ENCODE measurements at places on chromosomes 1 and 21. TPM values are rescaled to one million over a fixed set of nuclear protein-coding genes. Genes with fewer than 3 reads are reported as not detected.

Gene F13B
- polyA plus RNA-seq, result not detected

- no peak for DNase-seq
These were observed 18.1 kb upstream of the PTTG1IP start for GRCh38 chr21:44891631-44892031.

GRCh38 chr1:56430141-56430839 lies 149.1 kb downstream of the PLPP3 start:
- DNase-seq, result no peak

DNA sequence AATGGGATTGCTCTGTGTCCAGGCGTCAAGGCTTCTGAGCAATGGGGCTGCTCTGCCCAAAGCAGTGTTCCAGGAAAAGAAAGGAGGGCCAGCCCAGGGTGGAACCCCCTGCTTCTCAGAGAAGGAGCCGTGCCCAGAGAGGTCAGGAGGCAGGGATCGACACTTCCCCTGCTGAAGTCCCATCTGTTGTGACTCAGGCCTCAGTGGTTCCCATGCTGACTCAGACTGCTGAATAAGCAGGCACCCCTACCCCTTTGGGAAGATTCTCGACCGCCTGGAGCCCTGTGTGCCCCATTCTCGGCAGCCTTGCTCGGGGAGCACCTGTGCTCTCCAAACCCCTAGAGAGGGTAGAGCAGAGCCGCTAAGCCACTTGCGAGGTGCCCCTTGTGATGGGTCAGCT lies 23.9 kb downstream of the PKP1 start:
- no peak for DNase-seq

DNA sequence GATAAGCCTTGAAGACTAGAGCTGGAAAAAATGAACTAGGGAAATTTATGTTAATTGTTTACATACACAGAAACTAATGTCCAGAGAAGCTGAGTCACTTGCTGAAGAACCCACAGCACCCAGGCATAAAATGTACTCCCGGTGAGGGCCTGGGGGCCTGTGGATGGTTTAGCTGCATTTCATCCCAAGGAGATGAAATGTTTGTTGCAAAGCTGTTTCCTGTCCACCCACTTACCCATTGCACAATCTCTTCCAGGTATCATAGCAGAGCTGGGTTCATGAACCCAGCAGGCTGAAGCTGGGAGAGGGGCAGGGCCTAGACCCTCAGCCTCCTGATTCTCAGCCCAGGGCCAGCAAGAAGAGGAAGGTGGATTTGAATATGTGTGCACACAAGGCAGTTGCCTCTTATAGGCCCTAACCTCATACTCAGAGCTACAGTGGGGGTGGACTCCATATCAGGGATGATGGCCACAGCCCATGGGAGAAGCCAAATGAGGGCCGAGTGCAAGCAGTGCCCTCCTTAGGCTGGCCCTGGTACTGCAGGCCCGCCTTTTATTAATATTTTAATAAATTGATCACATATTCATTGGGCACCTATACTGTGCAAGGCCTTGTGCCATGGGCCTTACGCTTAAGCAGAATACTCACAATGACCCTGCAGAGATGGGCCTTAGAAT lies 110.8 kb downstream of the LACTBL1 start:
- peak; percentile 34 for DNase-seq

DNA sequence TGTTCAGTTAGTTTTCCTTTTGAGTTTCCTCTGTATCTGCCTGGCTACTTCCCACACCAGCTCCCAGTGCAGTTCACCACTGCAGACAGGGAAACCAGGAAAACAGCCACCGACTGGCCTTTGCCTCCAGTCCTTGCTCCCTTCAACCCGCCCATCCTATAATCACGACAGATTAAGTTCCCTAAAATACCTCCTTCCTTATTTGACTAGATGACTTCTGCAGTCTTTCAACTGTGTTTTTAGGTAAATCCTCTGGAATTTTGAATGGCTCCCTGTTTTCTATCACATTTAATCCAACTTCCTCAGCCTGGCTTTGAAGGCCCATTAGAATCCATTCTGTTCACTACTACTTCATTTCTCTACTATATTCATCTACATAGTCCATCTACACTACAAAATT lies 37.6 kb downstream of the BEND5 start:
- no peak for DNase-seq

DNA sequence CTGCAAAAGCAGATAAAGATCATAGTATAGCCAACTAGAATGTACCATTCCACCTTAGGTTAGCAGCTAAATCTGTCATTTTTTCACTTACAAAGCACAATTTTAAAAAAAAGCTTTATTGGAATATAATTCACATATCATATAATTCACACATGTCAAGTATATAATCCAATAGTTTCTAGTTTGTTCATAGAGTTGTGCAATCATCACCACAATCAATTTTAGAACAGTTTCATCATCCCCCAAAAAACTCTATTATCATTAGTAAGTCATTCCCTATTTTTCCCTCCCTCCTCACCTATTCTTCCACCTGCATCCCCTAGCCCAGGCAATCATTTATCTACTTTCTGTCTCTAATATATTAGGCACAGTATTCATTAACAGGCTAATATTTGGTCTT lies 32.0 kb upstream of the INSL5 start:
- no peak for DNase-seq

GRCh38 chr21:46393451-46393940 lies 65.2 kb upstream of the DIP2A start:
- DNase-seq, result no peak

- no peak for DNase-seq
These were observed 53.4 kb downstream of the SIPA1L2 start for GRCh38 chr1:232576537-232576936.

DNA sequence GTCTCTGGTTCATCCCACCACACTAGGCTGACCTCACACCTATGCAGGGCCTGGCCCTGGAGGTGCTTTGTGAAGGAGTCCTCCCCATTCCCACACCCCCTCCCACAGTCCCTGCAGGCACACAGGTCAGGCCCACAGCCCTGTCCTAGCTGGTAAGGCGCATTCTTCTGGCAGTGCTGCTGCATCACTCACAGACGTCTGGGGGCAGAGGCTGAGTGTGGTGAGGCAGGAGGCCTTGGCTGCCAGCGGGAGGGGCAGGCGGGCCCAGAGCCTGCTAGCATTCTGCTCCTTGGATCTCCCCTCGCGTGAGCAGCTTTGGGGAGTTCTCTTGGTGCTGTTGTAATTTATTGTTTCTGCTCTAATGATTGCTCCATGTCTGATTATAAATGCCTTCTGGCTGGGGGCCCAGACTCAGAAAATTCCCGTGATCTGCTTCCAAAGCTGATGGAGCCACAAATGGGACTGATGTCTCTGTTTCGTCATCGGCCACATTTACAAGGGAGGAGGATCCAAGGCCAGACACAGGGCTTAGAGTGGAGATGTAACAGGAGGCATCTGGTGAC lies 62.9 kb downstream of the TRABD2B start:
- DNase-seq, result no peak

DNA sequence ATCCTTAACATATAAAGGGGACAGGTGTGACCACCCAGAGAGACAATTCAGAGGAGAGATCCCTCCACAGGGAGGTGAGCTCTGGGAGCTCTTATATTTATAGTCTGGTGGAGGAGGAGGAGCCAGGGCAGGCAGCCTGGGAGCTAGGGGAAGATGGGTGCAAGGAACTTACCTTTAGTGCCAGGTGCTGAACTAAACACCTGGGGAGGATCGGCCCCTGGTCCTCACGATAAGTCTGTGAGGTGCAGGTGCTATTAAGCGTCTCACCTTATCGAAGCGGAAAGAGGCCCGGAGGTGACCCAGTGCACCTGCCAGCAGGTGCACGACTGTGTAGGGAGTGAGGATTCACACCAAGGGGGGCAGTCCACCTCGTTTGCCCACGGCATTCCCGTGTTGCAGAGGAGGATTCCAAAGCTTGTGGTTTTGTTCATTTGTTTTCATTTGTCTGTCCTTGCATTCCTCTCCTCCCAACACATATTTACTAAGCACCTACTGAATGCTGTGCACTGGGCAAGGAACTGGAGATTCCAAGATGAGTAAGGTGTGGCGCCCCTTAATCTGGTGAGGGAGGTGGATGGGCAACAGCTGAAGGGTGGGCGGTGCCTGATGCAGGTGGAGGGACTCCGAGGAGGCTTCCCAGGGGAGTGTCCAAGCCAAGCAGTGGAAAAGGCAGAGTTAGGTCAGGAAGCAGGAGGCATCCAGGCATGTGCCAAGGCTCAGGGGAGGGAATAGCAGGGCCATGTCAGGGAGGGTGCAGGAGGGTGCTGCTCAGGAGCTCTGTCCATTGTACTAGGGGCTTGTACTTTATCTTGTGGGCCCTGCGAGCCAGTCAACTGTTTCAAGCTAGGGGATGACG lies 11.5 kb downstream of the ARHGEF10L start:
- DNase-seq, result no peak

- no peak for DNase-seq
These were observed 40.2 kb downstream of the NID1 start for GRCh38 chr1:236024641-236025040.

- DNase-seq, result no peak
These were observed 360.1 kb downstream of the DPYD start for GRCh38 chr1:97560714-97561113.
